GOT3 (cell line): ENCODE measurements at places on chromosomes 12 and 14.

DNA sequence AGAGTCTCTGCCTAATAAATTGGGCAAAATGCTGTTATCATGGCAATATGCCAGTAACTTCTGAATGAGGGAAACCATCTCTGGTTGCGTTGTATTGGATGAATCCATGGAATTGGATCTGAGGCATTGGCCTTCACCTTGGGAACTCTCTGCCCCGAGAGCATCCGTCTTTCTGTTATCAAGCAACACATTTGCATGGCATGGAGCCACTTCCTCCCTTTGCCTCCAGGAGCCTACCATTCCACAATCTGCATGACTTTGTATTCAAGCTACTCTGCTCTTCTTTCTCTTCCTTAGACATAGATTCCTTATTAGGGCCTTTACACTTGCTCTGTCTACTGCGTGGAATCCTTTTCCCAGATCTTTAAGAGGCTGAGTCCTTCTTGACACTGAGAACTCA, 57.2 kb downstream of the RIC8B start:
- DNase-seq, result no peak

DNA sequence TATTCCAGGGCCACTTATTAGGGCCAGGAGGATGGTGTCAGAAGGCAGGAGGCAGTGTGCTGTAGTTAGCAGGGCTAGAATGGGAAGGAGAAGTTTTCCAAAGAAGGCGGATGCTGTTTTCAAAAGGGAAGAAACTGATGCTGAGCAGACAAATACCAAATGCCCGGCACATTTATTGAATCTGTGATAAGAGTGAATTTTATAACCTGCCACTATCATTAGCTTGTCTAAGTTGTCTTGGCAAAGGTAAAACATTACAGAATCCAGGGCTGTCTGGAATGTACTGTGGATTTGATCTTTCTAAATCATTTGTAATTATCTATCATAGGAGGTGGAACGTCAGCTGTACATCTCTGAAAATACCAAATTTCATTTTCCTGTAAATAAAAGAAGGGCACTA, 40.8 kb downstream of the NDUFA12 start:
- DNase-seq, result no peak

- no peak for DNase-seq
These were observed 96.1 kb downstream of the DAD1 start for GRCh38 chr14:22492622-22493542.

GRCh38 chr12:57242691-57243454, 8.1 kb downstream of the STAC3 start:
- peak; percentile 85 for DNase-seq

DNA sequence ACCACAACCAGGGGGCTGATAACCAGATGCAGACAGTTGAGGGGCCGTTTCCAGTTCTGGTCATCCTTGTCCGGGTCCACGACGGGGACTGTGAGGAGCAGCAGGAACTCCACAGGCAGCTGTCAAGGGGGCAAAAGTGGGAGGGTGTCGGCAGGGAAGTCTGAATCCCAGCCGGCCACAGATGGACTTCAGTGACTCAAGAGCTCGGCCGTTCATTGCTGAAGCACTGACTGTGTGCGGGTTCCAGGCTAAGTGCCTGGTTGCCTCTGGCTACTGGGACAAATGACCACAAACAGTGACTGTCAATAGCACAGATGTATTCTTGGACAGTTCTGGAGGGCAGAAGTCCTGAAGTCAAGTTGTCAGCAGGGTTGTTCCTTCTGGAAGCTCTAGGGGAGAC, 19.6 kb downstream of the SLC8B1 start:
- DNase-seq, result no peak

DNA sequence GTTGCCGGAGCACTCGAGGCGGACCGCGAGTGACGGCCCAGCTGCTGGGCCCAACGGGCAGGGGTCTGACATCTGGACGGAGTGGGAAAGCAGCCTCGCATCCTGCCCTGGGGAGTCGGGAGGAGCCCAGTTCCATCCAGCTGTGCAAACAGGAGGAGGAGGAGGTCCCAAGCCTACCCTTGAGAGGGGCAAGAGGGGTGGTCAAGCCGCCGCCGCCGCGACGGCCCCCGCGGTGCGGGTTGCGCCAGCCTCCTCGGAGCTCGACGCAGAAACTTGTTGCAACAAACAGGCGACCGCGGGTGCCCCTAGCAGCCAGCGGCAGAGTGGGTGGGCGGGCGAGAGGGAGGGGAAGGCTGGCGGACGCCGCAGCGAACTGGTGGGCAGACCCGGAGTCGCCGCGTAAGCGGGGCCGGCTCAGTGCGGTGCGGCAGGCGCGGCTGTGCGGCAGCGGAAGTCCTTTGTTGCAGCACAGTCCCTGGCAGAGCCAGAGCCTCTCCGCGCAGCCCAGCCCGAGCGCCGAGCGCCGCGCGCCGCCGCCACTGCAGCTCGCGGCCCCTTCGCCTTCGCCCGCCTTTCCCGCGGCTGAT, at the start of gene ZBTB1:
Gene ZBTB1, plus strand, starts transcription at position 461 of the 587 bp plus-strand sequence. CDS start 16,735 bp downstream, outside the sequence.
- DNase-seq, result peak; percentile 55

DNA sequence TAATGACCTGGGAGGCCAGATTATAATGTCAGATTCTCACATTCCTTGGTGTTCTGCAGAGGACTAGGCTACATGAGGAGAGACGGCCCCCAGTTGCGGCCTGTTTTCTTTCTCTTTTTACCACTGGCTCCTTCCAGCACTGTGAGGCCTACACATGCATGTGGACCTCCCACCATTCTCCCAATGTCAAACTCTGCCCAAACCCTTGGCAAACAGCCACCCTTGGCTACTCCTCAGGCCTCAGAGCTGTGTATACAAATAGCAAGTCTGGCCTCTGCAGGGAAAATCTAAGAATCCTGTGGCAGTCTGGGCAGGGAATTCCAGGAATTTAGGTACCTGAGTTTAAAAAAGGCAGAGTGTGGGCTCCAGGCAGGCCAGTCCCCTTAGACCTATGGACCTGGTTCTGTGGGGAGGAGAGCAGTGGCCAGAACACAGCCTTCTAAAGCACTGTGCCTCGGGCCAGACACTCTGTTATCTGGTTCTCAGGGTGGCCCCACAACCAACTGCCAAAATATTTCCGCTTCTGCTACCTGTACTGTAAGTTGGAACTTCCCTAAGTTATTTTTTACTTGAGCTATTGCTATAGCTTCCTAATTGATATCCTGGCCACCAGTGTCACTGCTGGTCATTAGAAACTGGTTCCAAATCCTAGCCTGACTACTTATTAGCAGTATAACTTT, 19.9 kb upstream of the NEDD1 start:
- DNase-seq, result no peak

DNA sequence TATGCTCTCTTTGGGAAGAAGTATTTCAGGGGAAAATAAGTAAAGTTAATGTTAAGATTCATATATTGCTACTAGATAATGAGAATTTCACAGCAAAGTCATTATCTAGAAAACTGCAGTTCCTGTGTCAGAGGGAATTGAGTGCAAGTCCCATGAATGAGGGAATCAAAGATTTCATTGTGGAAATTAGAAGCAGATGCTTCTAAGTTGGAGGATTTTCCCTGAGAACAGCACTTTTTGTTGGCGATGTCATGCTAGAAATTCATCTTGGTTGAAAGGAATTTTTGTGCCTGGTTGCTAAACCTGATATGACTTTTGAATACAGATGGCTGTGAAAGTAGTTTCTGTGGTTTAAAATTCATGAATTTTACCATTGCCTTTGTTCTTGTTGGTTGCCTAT, 25.6 kb downstream of the FRMD6 start:
- DNase-seq, result no peak

- no peak for DNase-seq
These were observed 6.1 kb downstream of the KRT3 start for GRCh38 chr12:52789637-52790426.

DNA sequence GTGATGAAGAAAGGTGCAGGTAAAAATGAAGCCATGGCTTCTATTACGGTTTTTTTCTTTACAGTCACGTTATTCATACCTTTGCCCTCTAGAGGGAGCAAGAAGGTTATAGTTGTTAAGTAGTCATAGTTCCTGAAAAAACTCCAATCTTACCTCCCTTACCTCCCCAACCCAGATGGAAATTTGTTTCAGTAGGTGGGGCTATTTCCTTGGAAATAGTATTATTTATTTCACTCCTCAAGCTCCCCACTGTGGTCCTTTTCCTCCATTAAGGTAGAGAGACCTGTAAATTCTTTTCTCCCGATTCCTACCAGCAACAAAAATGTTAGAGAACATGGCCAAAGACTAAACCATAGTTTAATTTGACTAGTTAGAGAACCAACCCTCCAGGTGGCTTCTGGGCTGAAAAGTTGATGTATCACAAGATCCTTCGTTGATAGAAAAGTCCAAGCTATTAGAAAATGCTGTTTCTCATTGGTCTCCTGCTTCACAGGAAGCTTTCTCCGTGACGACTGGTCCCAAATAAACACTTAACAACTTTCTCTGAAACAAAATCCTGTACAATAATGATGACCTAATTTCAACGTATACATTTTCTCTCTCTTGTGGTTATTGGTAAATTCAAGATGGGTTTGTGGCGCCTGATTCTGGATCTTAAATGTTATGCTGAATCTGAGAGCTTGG, 43.5 kb downstream of the TMX1 start:
- DNase-seq, result no peak

- no peak for DNase-seq
These were observed 24.9 kb upstream of the CEBPE start for GRCh38 chr14:23143911-23144310.

DNA sequence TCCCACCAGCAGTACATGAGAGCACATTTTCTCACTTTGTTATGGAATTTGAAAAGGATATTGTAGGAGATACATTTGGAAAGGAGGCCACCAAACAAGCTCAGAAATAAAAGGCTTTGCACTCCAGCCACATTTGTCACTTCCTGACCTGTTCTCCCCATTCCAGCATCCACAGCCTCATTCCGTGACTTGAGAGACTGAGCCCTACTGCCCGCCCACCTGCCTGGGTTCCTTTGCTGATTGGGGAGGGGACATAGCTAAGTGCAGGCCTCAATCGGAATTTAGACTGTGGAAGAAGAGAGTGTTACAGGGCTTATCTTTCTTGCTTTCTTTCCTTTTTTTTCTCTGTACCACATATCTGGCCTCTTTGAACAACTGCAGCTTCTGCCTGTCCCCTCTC, 735.4 kb upstream of the TMEM132C start:
- no peak for DNase-seq

GRCh38 chr14:59595071-59595470, 18.5 kb upstream of the CCDC175 start:
- no peak for DNase-seq

DNA sequence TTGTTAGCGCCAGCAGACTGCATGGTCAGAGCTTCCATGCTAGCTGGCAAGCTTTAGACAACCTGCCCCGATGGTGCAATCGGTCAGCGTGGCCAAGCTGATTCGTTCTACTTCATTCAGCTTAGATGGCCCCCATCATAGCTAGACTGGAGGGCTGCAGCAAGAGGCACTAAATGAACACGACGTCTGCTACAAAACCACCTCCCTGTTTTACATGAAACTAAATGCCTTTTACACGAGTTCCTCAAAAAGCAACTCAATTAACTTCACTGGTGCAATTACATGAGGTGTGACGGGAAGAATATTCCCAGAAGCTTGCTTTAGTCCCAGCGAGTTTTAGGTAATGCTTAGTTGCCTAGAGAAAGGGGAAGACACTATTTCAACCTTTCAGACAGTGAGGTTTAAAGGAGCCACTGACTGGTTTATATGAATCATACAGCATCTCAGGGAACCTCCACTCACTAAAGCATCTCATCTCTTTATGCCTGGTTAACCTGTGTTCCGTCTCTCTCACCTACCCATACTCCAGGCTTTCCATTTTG, 8.4 kb downstream of the NIN start:
- DNase-seq, result no peak

- no peak for DNase-seq
These were observed 249.2 kb downstream of the AEBP2 start for GRCh38 chr12:19688532-19688931.

- no peak for DNase-seq
These were observed 97.4 kb downstream of the PLXNC1 start for GRCh38 chr12:94245631-94246383.

DNA sequence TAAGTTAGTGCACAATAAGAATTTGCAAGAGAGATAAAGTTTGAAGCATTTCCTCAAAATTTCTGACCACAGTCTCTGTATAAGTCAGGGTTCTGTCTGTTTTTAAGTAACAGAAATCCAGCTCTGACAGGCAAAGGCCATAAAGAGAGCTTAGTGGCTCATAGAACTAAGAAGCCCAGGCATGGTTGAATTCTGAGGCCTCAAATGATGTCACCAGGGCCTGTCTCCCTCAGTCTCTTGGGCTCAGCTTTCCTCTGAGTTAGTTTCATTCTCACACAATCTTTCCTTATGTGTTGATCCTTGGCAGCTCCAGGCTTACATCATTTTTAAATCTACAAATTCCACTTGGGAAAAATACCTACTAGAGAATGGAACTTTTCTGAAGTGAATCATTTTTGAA, 173.4 kb upstream of the ATP2B1 start:
- no peak for DNase-seq

DNA sequence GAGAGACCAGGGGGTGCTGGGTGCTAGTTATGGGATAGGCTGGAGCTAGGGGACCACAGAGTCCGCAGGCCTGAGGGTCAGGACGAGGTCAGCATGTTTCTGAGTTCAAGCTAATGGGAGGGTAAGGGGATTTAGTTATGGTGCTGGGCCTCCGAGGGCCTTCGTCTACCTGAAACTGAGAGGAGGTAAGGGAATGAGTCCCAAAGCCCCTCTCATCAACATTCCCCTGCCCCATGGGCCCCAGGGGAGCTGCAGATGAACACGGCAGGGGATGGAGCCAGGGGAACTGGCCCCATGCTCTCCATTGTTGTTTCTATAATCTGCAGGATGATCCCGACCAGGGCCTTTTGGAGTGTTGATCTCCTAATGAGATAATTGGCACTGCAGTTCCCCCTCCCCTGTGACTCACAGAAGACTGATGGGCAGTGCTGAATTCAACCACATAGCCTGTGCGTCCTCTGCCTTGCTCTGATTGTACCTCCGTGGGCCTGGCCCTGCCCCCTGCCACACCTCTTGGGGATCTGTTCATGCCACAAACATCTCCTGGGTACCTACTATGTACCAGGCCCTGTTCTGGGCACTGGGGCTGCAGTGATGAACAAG, 21.4 kb downstream of the FAIM2 start:
- no peak for DNase-seq

GRCh38 chr14:80356413-80356812, 145.1 kb upstream of the DIO2 start:
- DNase-seq, result no peak

DNA sequence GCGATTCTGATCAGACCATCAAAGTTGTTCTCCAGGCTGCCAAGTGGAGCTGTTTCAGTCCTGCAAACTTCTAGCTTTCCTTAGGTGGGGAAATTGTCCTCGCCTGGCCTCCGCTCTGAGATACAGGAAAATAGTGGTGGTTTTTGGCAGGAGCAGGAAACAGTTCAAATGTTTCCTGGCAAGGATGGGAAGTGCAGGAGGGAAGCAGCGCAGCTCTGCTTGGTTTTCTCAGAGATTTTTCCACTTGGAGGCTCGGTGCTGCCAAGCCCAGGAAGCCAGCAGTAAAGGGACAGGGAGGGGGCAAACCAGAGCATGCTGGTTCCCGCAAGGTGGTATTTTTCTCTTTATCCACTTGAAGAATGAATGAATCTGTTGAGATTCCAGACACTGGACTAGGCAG, 17.0 kb downstream of the TMEM63C start:
- no peak for DNase-seq

DNA sequence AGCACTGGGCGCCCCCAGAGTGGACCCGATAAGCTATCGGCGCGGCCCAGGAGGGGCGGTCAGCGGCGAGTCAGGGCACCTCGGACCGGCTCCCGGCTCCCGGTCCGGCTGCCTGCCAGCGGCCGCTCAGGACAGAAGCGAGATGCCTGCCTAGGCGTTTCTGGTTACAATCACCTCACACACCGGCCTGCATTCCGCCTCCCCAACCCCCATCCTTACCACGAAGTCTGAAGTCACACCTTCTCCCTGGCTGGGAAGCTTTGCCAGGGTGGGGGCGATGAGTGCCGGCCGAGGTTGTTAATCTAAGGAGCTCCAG, 42.6 kb upstream of the TBX5 start:
- DNase-seq, result no peak
